ENCODE measurements at places on chromosomes 4 and X.

DNA sequence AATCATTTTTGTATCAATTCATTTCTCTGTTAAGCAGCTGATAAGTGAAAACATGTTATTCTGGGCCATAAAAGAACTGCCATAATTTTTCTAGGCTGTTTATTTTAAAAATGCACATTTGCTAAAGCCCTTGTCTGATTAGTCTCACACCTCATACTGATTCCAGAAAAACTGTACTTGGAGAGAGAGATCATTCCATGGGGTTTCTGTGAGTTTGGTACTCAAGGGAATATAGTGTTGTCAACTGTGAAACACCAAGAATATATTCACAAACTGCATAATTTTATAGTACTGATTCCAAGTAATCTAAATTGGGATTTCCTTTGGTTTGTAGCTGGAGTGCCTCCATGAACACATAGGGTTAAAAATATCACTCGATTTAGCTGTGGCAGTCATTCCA lies 547.6 kb downstream of the RPA4 start:
- no peak for DNase-seq

DNA sequence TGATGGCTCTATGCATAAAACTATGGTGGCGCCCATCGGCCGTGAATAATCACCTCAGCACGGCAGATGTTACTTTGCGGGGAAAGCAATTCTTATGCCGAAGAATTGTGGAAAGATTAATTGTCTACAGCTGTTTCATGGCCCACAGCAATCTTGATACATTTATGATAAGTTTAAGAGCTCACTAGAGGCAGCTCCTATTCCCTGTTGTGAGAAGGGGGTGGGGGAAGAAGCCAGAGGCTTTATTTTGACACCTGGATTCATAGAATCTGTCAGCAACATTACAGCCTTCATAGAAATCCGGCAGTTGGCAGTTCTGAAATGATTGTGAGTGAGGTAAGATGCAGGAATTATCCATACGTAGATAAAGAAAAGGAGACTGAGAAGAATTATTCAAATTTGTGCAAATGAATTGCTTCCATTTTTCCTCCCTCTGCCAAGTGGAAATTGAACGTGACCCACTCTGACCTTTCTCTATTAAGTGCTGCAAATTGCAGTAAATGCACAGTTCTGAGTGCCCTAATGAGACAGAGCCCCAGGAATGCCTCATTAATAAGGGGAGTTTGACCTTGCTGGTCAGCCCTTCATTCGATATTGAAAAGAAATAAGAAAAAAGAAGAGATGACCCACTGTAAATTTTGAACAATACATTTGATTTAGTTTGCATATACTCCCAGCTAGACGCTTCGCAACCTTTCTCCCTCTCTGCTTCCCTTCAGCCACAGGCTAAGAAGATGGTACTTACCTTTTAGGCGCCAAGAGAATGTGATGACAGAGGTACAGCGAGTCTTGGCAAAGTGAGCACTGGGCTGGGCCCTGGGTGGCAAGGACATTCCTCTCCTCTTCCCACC lies 188.8 kb downstream of the GPAT3 start:
- DNase-seq: no peak

- DNase-seq: no peak
Measured at GRCh38 chrX:15233416-15234015, 36.4 kb downstream of the ASB9 start.

DNA sequence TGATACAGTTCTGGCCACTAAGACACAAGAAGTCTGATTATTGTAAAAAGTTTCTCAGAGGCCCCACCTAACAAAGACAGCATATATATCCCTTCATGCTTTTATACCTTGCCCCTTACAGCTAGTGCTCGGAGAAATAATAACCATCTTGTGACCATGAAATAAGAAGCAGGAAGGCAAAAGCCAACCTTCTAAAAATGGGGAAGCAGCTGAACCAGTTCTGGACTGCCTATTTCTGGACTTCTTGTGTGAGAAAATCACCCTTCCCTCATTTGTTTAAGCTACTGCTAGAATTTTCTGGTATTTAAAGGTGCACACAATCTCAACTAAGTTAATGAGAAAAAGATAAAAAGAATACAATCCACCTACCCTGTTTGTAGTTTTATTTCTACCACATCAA lies 87.5 kb downstream of the CNOT6L start:
- DNase-seq: no peak

DNA sequence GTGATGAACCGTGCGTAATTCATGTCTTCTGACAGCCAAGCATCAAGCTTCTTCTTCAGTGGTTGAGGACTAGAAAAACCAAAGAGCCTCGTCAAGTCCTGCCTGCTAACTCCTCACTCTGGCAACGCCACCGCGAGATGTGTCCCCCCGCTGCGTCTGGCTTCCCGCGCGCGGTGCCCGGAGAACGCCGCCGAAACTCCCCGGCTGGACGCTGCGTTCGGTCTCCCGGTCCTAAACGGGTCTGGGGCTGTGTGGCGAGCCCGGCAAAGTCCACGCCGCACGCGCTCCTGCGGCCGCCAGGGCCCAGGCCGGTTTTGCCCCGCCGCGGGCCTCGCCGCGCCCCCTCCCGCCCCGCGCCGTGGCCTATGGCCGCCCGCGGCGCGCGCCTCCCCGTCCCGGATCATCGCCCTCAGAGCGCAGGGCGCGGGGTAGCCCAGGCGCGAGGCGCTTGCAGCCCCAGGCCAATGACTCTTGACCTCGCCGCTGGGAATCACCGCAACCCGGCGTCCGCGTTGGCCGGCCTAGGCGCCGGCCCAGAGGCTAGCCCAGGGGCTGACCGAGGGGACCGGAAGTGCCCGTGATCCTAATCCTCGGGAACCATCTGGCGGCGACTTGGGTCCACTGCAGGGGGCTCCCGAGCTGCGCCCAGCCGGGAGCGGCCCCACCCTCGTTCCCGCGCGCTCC lies at the start of gene AADAT:
Gene AADAT, minus strand, starts transcription at position 289 of the 684 bp plus-strand sequence. Its CDS starts 266 bp downstream, at position 23.
- peak; percentile 87 for DNase-seq

DNA sequence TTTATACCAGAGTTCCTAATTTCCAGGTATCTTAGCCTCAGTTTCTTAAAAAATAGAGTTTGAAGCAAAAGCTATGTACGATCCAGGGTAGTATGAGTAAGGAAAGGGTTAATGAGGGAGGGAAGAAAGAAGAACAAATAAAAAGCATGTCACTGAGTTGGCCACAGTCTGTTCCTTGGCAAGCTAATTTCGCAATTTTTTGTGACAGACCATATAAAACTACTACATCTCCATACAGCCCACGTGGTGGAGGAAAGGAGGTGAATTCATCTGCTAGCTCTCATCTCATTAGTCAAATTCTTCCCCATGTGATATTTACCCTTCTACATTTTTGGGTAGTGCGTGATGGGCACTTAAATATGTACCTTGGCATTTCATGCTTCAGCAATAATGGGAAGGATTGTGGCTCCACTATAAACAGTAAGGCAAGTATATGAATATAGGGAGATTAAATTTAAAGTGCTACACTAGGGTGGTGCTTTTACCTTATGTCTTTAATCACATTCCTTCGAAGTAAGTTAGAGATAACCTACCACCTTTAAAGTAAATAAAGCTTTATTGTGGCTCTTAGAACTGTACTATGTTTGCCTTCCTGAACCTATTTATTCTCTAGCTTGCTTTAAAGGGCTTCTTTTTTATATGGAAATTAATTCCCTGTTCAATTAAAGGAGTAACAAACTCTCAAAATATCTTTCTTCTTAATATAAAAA lies 102.1 kb upstream of the VAMP7 start:
- no peak for DNase-seq

DNA sequence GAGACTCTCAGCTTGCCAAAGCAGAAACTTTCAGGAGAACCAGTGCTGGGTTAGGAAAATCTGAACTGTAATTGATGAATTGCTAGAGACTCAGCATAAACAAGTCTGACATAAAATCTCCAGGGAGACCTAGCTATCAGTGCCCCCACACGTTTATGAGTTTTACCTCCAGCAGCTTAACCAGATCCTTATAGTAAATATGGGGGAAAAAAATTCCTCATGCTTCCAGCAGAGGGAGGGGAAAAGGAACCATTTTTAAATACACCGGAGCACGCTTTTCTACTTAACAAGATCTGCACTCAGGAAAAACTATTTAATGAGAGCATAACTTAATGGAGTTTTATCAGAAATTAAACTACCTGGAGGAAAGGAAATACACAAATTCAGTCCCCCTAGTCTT lies 1040.7 kb upstream of the INTU start:
- DNase-seq: no peak

Measured in type B pancreatic cell (in vitro differentiated cells).